ENCODE measurements at places on chromosomes 13 and 19.

- no peak for DNase-seq
Observed at GRCh38 chr13:44879452-44880058, 109.7 kb downstream of the NUFIP1 start.

GRCh38 chr13:98032168-98032567 lies 78.7 kb downstream of the IPO5 start:
- DNase-seq, result no peak

- DNase-seq, result no peak
Observed at GRCh38 chr13:70424928-70425327, 316.7 kb upstream of the KLHL1 start.

DNA sequence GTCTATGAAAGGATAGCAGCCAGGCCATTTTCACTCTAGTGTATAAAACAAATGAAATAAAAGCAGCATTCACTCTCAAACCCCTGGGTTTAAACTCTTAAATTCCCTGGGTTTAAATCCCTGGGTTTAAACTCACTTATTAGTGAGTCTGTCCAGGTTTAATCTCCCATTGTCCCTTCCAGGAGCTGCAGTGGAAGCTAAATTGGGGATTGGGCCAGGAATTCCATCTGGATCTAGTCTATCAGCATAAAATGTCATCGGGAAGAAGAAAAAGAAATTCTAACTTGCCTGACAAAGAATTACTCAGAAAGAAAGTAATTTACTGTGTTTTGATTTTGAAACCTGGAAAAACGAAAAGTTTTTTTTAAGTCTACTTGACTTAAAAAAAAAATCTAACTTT lies 54.8 kb downstream of the FRY start:
- DNase-seq, result no peak
